DMS79 (cell line): ENCODE measurements at places on chromosomes 4 and X.

DNA sequence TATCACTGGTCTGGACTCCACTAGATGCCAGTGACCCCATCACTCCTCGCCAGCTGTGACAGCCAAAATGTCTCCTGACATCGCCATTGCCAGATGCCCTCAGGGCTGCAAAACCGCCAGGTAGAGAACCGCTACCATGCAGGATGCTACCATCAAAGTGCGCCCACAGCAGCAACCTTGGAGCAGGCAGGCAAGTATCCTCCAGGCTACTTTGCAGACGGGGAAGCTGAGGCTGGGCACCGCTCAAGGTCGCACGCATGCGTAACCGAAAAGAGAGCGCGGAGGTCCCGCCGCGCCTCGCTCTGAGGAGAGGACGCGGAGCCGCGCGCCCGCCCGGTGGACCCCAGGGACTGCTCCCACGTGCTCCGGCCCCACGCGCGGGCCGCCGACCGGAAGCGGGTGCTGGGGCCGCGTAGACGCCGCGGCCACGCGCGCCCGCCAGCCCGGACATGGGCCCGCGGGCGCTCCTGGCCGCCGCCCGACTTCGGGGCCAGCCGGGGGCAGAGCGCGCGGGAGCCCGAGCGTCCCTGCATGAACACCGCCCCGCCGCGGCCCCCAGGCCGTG, at the start of gene STS:
STS (plus strand) TSS at position 300 of the 565 bp plus-strand sequence. CDS start 105,488 bp downstream, outside the sequence.
- DNase-seq = no peak

- DNase-seq = no peak
These were observed 94.2 kb upstream of the TECRL start for GRCh38 chr4:64503416-64503815.

DNA sequence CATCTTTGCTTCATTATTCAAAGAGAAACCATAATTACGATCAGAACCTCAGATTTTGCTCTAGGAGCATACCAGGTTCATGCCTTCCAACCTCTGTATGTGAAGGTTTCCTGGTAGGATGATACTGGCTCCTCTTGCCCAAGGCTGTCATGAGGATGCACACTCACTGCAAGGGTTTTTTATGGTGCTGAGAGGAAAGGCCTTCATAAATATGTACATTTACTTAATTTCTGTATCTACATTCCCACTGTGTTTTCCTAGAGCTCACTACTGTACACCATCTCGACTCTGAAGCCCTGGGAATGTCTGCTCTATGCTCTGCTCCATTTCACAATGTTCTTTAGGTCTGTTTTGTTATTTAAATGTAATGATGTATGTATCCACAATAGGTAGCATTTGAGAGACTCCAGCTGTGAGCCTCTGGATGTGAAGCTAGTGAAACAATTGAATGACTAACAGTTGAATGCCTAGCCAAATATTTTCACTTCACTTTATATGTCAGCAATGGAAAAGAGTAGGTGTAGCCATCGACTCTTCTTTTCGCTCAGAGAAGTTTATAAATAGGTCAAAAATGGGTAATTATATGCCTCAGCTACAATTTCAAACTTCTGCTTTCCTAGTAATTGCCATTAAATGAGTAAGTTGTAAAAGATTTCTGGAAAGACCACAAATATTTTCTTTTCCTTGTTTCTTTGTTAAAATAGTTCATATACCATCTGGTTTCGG, 228.0 kb downstream of the PALLD start:
- DNase-seq = no peak

DNA sequence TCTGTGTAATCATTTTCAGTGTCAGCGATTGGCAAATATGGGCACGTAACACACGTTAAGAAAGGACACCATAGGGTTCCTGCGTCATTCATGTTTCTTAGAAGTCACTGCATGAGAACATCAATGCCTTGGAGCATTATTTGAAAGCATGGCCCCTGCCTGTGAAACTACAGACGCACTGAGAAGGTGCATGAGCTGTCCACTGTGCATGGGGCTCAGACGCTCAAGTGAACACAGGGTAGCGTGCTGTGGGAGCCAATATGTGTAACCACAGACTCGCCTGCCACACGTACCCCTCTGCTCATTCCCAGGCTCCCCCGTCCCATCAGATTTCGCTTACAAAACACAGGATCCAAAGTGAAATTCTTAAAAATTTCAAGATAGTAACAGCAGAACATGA, 6.5 kb downstream of the PPP2R2C start:
- no peak for DNase-seq

- DNase-seq = no peak
These were observed 25.2 kb downstream of the FOXR2 start for GRCh38 chrX:55648434-55648833.

GRCh38 chr4:146507632-146508031, 14.1 kb downstream of the SLC10A7 start:
- no peak for DNase-seq

DNA sequence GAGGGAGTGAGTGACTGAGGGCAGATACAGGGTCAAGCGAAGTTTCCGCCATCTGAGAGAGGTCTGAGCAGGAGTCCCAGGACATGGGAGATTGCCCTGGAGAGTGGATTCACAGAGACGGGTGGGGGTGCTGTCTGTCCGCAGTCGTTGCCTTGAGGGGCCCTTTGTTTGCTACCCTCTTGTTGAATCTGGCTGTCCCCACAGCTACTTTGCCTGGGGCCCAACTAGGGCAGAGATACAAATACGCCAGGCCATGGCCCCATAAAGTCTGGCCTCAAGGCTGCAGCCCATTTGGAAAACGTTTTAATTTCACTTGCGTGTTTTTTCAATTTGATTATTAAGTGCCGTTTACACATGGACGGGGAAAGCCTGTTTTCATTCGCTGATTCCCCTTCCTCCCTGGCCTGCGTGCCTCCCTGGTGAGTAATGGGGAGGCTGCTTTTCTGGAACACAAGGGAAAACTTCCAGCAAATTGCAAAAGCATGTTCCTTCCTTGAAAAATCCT, 134.4 kb downstream of the SMIM20 start:
- no peak for DNase-seq

- DNase-seq = no peak
These were observed 48.3 kb downstream of the PPP3CA start for GRCh38 chr4:101299021-101299420.

DNA sequence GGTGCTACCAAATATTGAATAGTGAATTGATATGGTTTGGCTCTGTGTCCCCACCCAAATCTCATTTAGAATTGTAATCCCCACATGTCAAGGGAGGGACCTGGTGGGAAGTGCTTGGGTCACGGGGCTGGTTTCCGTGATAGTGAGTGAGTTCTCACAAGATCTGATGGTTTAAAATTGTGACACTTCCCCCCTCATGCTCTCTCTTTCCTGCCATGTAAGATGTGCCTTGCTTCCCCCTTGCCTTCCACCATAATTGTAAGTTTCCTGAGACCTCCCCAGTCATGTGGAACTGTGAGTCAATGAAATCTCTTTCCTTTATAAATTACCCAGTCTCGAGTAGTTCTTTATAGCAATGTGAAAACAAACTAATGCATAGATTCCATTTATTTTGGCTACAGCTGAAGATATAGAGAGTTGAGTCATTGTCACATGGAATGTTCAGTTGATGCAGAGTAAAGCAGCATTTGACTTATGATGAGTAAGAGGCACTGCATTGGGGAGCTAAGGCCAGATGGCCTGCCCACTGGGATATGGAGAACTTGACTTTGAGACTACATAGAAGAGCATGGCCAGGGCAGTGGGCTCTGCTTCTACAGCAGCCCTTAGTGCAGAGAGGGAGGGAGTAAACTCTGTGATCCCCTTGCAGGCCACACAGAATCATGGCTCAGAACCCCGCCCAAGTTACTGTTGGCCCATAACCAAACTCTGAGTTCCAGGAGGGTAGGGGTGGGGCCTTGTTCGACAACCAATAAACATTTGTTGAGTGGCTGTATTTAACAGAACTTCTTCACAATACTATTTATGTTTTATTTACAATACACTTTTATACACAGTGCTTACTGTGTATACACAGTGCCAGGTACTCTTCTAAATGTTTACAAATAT, 34.2 kb downstream of the RAI2 start:
- no peak for DNase-seq

DNA sequence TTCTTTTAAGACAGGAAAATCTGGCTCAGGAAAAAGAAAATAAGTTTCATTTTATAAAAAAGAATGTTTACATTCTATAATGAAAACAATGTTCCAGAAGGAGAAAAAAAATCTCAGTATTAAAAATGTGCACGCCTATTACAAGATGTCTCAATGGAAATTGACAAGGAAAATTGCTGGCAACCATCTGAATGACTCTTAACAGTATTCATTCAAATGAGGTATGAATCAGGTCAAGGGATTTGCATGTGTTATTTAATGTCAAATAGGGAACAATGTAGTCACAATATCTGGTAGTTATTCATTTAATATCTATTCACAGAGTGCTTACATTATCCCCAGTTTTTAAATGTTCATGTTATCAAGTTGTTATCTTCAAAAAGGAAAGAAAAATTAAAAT, 208.4 kb upstream of the TRAM1L1 start:
- no peak for DNase-seq

GRCh38 chr4:94595880-94596483, 144.2 kb downstream of the PDLIM5 start:
- DNase-seq = peak; percentile 0

DNA sequence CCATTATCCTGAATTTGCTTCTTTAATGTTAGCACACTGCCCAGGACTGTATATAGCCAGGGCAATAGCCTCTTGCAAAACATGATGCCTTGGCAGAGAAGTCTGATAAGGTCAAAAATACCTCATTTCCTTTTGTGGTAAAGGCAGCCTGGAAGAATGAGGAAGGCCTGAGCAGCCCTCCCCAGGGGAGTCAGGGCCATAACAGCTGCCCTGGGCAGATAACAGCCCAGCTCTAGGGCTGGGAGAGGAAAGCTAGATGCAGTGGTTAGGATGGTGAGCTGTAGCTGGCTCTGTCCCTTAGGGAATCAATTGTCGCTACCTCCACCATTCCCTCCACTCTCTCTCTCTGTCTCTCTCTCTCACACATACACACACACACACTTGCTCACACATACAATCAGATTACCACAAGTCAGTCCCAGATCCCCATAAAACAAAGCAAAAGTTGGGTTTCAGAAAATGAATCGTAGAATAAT, 29.2 kb downstream of the EFHC2 start:
- no peak for DNase-seq

DNA sequence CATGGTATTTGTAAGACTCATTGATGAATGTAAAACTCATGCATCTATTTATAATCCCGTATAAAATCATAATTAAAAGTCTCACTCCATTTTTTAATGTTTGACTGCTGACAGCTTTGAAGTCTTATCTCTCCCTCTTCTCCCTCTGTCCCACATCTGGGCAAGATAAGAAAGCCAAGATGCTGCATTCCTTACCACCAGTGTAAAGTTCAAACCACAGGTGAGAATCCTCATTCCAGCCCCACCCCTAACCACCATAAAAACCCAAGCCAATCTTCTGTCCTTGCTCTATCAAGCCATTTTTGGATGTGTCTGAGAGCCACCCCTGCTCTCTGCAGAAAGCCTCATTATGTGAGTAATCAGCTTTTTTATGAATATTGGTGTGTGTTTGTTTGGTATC, 59.3 kb upstream of the MAGED1 start:
- DNase-seq = no peak

DNA sequence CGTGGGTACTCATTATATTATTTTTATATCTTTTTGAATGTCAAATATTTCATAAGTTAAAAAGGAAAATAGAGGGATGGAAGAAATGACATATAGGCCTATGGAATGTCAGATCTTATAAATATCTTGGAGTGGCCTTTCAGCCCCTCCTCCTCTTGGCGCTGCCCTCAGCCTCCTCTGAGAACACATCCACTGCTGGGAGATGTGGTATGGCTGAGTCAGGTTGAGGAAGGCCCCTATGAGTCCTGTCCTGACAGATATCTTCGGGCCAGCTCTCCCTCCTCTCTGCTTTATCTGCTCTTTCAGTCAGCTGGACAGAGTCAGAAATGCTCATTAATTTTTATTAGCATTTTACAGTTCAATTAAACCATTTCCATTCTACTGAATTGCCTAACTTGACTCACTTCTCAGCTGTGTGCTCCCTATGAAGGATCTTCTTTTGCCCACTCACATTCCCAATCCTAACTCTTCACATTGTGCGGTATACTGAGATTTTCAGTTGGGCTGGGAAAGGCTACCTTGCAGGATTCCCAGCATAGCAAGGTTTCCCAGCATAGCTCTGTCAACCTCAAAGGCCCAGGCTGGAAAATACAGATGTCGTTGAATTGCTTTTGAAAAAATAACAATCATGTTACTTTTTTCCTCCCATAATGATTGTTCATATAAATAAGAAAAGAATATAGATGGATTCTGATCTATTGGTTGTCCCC, 128.0 kb downstream of the ARHGEF9 start:
- no peak for DNase-seq

GRCh38 chrX:145532176-145532780, 285.0 kb downstream of the SPANXN1 start:
- no peak for DNase-seq

- no peak for DNase-seq
These were observed 150.4 kb upstream of the PCDH10 start for GRCh38 chr4:132998585-132999230.

GRCh38 chr4:77590482-77590881, 15.1 kb upstream of the CXCL13 start:
- DNase-seq = no peak

DNA sequence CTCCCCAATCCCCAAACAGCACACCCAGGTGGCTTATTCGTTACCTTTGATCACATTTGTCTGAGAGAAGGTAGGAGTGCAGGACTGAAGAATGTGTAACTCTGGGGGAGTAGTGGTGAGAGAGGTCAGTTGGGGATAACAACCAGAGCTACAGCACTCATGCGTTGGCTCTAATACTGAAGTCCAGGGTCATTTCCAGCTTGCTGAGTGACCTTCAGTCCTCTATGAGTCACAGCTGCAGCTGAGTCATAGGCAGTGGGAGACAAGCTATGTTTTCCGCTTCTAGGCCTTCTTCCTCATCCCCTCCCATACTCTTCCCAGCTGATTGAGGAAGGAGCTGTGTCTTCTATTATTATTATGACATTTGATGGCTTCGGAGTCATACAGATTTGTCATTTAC, 31.6 kb upstream of the CT47C1 start:
- no peak for DNase-seq

- DNase-seq = peak; percentile 70
These were observed 44.7 kb downstream of the SCD5 start for GRCh38 chr4:82753725-82754410.

- DNase-seq = no peak
These were observed 116.7 kb downstream of the GPC3 start for GRCh38 chrX:133868682-133869081.

GRCh38 chrX:19370061-19370460, 26.3 kb downstream of the PDHA1 start:
- no peak for DNase-seq

DNA sequence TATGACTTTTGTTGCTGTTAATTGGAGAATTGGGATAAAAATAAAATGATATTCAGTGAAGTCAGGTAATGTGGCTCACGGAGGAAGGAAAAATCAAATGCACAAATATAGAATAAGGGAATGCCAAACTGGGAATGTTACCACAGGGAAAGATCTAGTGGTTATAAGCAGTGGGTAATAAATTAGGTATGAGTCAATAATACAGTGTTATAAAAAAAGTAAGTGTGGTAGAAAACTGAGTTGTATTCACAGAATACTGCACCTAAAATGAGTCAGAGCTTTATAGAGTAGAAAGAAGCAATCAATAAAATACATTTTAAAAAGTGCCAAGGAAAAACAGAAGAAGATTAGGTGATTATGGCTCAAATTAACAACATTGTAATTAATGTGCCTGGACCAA, 34.5 kb downstream of the INTS12 start:
- DNase-seq = no peak
